Stimulated activated CD4-positive, alpha-beta T cell treated with anti-CD3 and anti-CD28 coated beads, Interleukin-1b, Interleukin-23, amount 100 ng/mL, for 24 hours (primary cell): ENCODE measurements at places on chromosomes 3 and 15.

GRCh38 chr15:96503276-96503675, 172.8 kb downstream of the NR2F2 start:
- no peak for DNase-seq

DNA sequence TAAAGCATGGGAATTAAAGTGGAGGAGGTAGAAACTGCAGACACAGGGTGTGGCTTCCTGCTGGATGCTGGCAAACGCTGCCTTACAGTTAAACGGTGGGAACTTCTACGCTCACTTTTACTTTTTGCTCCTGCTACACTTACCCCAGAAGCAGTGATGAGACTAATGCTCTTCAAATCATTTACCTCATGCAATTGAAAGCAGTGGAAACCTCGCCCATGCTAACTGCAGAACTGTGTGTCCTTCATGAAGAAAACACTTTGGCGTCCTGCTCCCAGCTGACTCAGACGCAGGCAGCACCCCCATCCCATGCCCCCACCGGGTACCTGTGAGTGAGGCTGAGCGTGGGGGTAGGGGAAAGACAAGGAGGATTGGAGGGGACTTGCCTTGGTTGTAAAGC, 31.8 kb downstream of the UPK1B start:
- no peak for DNase-seq

DNA sequence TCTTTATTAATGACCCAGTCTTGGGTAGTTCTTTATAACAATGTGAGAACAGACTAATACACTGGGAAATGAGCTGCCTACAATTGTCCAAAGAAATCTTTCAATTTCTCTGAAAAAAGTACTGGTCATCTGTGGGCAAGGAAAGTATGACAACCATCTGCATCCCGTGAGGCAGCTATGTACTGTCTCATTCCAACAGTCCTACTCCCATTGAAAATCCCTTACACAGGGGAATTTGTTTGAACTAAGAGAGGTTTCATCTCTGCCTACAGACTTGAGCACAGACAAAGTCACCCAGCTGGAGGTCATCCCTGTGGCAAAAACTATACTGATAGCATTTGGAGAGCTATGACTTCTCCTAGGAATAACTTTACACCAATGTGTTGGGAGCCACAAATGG, 27.1 kb downstream of the SHC4 start:
- no peak for DNase-seq

GRCh38 chr3:177282119-177282655, 84.9 kb upstream of the TBL1XR1 start:
- no peak for DNase-seq

- no peak for DNase-seq
These were observed 7.4 kb downstream of the KLF15 start for GRCh38 chr3:126349611-126350501.

- DNase-seq, result no peak
These were observed 31.4 kb downstream of the SEMA7A start for GRCh38 chr15:74402337-74402841.
